ENCODE measurements at places on chromosomes 11 and 22. TPM values are rescaled to one million over a fixed set of nuclear protein-coding genes. Genes with fewer than 3 reads are reported as not detected.

DNA sequence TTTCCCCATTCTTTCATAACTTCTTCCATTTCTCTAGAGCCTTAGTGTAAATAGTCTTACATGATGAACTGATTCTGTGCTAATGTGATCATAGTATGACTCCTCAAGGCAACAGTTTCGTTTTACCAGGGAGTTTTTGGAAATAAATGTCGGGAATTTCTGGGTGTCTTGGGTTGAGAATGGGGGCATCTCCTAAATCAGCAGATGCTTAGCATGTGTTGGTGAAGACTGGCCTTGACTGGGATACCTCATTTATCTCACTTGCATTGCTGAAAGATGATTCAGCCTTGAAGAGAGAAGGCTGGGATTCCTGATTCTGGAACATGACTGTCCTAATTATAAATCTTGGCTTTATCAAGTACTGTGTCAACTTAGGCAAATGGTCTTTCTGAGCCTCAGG is 115.7 kb upstream of the C11orf87 start:
- DNase-seq = no peak
- no peaks in the 10 kb centered on the region for H3K36me3 ChIP-seq
- no peaks in the 10 kb centered on the region for H3K27me3 ChIP-seq
- no peak overlapping the region for H3K4me3 ChIP-seq
- H3K27ac ChIP-seq = no peak overlapping the region

- H3K36me3 ChIP-seq = no peaks in the 10 kb centered on the region
- H3K4me3 ChIP-seq = no peak overlapping the region
- H3K27ac ChIP-seq = no peak overlapping the region
- H3K4me1 ChIP-seq = no peaks in the 10 kb centered on the region
These were observed 17.4 kb upstream of the PRAME start for GRCh38 chr22:22576244-22576988.

- no peaks in the 10 kb centered on the region for H3K4me1 ChIP-seq
- no peaks in the 10 kb centered on the region for H3K27me3 ChIP-seq
- H3K27ac ChIP-seq = no peak overlapping the region
- no peaks in the 10 kb centered on the region for H3K36me3 ChIP-seq
- no peak for DNase-seq
These were observed 574.0 kb downstream of the BRD1 start for GRCh38 chr22:49253656-49254055.

GRCh38 chr11:9057888-9058287 is 33.5 kb downstream of the SCUBE2 start:
- no peaks in the 10 kb centered on the region for H3K4me1 ChIP-seq
- no peak overlapping the region for H3K4me3 ChIP-seq

GRCh38 chr22:49658902-49659280 is 168.8 kb downstream of the BRD1 start:
- no peak overlapping the region for H3K4me3 ChIP-seq
- H3K27me3 ChIP-seq = peaks cover 73% of the 10 kb centered on the region
- DNase-seq = no peak

DNA sequence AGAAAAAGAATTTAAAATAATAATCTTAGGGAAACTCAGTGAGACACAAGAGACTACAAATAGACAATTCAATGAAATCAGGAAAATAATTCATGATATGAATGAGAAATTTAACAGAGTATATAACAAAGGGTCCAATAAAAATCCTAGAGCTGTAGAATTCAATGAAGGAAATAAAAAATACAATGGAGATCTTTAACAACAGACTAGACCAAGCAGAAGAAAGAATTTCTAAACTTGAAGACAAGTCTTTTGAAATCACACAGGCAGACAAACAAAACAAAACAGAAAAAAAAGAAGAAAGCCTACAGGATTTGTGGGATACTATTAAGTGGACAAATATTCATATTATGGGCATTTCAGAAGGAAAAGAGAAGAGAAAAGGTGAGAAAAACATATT is 16.2 kb upstream of the USP2 start:
- no peak for DNase-seq
- H3K36me3 ChIP-seq = no peaks in the 10 kb centered on the region
- H3K27me3 ChIP-seq = no peaks in the 10 kb centered on the region
- H3K27ac ChIP-seq = no peak overlapping the region

- no peak for DNase-seq
- H3K4me1 ChIP-seq = no peaks in the 10 kb centered on the region
- H3K27me3 ChIP-seq = peaks cover 14% of the 10 kb centered on the region
- H3K36me3 ChIP-seq = no peaks in the 10 kb centered on the region
- H3K4me3 ChIP-seq = no peak overlapping the region
These were observed 66.4 kb downstream of the LRRC32 start for GRCh38 chr11:76604081-76604625.

DNA sequence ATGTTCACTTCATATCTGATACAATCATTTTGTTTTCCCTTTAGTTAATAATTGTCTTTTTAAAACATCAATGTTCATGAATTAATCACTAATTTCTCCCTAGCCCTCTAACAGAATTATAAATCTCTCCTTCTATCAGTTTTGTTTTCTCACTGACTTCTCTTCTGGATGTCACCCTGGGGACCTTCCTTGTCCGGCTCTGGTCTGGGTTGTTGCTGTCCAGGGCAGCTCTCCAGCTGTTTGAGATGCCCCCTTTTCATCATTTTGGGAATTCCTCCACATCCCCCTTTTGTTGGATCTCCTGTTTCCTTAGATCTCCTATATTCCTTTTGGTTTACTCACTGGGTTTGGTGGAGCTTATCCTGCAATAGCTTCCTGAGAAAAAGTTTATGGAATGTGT is 35.6 kb upstream of the PSMA1 start:
- peaks cover 10% of the 10 kb centered on the region for H3K4me1 ChIP-seq
- no peak for DNase-seq
- H3K27me3 ChIP-seq = no peaks in the 10 kb centered on the region
- H3K36me3 ChIP-seq = no peaks in the 10 kb centered on the region
- H3K4me3 ChIP-seq = no peak overlapping the region

- no peak overlapping the region for H3K4me3 ChIP-seq
- no peaks in the 10 kb centered on the region for H3K4me1 ChIP-seq
- no peaks in the 10 kb centered on the region for H3K36me3 ChIP-seq
- H3K27ac ChIP-seq = no peak overlapping the region
- H3K27me3 ChIP-seq = no peaks in the 10 kb centered on the region
These were observed 607.9 kb downstream of the NTM start for GRCh38 chr11:131978351-131978750.

DNA sequence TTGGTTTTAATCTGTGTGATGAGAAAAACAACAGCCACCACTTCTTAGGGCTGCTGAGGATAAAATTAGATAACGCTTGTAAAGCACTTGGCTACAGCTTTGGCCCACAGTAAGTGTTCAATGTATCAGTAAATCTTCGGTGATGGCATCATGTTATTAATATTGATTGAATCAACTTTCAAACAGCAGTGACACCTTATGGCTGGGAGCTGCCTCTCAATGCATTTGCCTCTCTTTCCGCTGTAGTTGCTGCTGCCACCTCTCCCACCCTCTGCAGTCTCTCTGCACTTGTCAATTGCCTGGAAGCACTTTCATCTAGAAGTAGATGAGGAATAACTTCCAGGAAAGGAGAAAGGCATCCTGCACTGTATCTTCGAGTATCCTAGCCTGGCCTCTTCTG is 491.1 kb downstream of the OPCML start:
- H3K27ac ChIP-seq = no peak overlapping the region
- H3K4me3 ChIP-seq = no peak overlapping the region
- H3K4me1 ChIP-seq = no peaks in the 10 kb centered on the region
- H3K36me3 ChIP-seq = no peaks in the 10 kb centered on the region
- DNase-seq = no peak

DNA sequence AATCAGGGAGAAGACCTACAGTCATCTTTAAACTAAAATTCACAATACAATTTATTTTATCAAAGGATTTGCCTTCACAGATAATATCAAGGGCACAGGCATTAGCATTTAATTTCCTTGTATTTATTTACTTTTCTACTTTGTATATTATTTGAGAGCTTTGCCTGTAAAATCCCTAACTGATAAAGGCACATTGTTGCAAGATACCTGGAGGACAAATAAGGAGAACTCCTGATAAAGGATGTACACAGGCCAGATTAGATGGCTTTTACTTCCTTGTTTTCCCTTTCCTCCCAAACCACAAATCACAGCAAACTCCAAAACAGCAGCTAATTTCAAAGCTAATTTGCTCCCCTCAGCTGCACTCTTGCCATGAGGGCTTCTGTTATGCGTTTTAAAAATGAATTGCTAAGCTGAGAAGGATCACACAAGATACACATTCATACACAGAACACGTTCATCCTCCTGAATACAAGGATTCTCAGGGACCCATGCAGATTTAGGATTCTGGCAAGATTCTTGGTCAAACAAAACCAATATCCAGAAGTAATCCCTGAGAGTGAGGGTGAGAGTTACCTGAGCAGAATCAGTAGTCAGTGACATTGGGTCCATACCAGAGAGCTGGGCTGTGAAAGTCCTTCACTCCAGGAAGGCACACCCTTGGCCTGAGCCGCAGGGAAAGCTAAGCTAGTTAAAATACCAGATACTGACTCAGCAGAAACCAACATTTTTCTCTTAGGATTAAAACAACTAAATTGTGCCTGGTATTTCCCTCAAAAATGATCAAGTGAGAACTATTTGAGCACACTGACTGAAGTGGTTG is 100.3 kb upstream of the CLPB start:
- no peaks in the 10 kb centered on the region for H3K36me3 ChIP-seq
- peaks cover 59% of the 10 kb centered on the region for H3K27me3 ChIP-seq

Gene CCDC82
- 20.1 TPM for total RNA-seq

Gene OR51A2
- not detected for total RNA-seq

Gene APIP
- 42.4 TPM for total RNA-seq
